ENCODE measurements at places on chromosomes 6 and 20.

GRCh38 chr6:92117800-92118199, 1301.6 kb downstream of the EPHA7 start:
- DNase-seq, result no peak

GRCh38 chr6:169832247-169832948, 81.0 kb downstream of the ERMARD start:
- DNase-seq, result no peak

DNA sequence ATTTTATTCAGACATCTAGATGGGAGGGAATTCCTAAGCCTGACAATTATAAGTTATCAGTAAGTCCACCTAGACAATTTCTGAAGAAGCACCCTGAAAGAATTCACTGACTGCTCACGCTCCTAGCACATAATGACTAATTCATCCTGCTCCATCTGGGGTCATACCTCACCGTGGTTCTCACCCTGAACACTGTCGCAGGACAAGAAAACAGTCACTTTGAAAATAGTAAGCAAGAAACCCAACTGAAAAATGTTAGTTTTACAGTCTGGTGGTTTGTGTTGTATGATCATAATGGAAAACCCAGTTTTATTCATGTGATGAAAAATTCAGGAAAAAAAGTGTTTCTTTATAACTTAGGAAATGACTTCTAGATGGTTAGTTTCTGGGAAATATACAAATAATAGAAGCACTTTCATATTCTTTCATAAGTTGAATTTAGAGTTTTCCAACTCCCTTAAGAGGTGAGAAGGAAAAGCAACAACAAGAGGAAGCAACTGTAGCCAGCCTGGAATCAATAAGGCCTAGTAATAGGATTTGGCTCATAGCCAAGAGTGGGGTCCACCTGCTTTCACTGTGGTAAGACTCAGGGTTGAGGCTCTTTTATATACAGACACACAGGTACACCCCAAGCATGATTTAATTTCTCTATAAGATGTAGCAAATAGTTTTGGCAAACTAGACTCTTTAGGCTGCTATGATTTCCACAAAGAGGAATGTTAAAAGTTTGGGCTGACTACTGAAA, 94.1 kb downstream of the HIVEP2 start:
- no peak for DNase-seq

DNA sequence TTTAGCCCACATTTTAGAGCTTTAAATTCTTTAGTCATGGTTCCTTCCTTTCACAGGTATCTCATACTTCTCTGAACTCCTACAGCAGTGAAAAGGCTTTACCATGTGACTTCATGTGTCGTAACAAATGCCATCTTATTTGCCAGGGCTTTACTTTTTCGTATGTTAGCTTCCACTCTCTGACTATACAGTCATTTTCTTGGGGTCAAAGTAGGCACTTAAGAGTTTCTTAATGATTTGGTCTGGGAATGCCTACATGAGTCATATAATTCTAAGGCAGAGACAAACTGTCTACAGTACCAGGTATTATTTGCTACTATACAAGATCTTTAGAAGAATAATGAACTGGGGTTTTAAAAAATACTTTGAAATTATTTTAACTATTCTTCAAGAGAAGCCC, 15.0 kb downstream of the RAB23 start:
- no peak for DNase-seq

DNA sequence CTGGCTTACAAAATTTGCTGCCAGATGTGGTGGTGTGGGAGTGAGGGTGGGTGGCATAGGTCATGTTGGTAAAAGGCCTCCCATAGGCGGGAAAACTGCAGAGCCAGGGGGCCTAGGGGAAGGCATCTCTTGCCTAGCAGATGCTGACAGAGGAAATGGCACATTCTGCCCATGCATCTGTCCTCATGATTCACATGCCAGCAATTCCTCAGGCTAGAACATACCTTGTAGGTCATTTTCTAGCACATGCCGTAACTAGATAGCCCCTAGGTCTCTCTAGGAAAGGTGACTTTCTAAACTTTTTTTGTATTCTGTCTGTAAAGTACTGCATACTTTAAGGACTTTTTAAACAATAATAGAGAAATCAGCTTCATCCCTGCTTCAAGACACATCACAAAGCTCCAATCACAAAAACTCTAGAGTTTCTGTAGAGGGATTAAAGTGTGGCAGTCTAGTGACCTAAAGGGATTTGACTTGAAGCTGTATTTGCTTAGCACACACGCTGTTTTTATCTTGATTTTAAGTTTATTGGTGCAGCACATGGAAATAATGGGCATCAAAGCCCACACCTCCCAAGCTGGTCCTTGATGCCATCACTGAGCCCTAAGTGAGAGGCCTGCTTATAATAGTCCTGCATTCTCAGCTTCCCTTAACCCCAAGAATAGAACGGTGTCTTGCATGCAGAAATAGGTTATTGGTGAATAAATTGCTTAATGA, 55.2 kb downstream of the ANKEF1 start:
- DNase-seq, result no peak

DNA sequence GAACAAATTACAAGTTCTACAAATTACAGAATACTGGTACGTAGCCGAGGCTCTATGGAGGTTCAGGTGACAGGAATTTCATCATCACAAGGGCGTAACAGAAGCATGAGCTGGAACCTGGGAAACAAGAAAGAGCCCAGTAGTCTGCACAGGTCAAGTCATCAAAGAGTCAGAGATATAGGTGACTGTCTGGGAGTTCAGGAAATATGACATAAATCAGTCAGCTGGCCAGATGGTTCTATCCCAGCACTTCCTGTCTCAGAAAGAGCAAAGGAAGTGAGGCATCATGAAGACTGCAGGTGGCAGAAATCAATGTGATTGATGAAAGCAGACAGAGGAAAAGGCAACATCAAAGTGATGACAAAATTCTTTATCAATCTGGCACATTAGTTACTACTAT, 23.3 kb downstream of the MYCT1 start:
- DNase-seq, result peak; percentile 24

- DNase-seq, result no peak
Observed at GRCh38 chr6:8969747-8970146, 534.4 kb upstream of the SLC35B3 start.

DNA sequence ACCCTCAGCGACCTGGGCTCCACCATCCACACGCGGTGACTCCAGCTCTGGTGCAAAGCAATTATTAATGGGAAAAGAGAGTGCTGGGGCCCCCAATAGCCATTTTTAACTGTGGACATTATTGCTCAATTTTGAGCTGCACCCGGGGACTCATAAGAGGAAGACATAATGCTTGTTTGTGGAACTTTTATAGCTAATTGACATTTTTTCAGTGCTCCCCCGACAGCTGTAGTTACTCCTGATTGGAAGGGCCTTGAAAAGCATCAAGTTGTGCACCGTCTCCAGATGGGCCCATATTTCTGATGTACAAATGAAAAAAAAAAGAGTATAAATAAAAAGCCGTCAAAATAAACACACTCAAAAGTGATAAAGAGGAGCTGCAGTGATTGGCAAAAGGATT, 327.0 kb downstream of the KIF16B start:
- DNase-seq, result no peak

DNA sequence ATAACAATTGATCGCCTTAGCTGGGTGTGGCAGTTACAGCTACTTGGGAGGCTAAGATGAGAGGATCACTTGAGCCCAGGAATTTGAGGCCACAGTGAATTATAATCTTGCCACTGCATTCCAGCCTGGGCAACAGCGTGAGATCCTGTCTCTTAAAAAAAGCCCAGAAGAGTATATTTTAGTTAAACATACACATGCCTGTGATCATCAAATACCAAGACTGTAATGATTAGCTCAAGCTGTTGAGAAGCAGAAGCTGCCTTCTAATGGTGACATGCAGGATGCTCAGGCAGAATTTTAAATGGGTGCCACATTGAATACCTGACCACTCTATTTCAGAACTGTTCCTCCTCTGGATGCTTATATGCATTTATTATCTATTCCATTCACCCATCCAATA, 8.9 kb upstream of the TMEM14A start:
- no peak for DNase-seq

DNA sequence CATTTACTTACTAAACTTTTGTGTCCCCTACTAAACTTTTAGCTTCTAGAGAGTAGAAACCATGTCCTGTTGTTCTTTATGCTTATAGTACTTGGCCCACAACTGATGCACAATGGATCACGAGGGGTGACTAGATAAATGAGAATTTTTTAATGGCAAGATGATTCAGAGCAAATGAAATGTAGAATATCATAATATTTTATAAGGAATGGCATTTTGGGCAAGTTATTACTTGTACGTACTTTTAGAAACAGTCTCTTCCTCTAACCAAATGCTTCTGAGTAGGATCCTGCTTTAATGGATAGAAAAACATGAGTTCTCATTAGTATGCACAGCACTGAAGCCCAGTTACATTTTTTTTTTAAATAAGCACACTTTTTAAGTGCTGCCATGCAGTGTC, 336.3 kb downstream of the NRN1 start:
- no peak for DNase-seq

- DNase-seq, result no peak
Observed at GRCh38 chr20:2390951-2391675, 10.4 kb downstream of the TGM6 start.

- peak; percentile 97 for DNase-seq
Observed at GRCh38 chr20:45963059-45964005, 8.7 kb downstream of the ZNF335 start.

DNA sequence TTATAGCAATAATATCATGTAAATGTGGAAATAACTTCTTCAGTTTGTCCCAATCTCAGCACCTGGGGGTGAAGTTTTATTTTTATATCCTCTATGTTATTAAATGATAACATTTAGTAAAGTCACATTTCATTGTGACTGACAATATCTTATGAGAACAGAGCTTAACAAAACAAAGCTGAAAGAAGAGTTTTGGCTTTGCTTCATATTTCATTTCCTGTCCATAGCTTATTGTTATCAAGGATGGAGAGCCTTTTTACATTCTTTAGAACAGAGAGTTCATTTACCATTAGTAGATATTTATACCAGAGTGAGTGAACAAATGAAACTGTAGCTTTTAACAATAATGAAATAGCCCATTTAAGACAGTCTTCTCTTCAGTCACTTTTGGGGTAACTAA, 231.9 kb upstream of the SGK1 start:
- no peak for DNase-seq

GRCh38 chr6:163348789-163349680, 65.5 kb upstream of the QKI start:
- no peak for DNase-seq

DNA sequence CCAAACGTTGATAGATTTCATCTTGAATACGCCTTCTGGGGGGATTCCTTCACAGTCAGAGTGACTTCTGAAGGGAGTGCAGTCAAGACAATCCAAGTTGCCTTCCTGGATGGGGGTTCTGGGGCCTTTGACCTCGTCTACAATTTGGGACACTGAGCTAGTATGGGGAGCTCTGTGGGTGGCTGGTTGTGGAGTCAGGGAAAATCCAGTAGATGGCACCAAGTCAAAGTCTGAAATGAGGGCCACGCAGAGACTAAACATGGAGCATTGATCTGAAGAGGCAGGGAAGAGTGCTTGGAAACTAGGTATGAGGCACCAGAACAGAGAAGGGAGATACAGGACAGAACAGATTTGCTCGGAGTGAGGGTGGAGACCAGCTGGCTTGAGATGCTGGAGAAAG, 43.6 kb upstream of the CCN6 start:
- peak; percentile 32 for DNase-seq

GRCh38 chr20:11912013-11912658, 5.6 kb upstream of the BTBD3 start:
- DNase-seq, result no peak

DNA sequence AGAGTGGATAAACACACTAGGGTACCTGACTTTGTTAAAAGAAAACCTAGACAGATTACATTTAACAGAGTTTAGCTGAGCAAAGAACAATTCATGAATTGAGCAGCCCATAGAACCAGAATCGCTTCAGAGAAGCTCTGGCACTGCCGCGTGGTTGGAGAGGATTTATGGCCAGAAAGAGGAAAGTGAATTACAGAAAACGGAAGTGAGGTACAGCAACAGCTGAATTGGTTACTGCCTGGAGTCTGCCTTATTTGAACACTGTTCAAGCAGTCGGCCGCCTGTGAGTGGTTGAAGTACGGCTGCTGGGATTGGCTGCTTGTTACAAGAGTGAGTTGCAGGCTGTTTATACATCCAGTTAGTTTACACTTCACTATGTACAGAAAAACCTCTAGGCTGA, 253.8 kb upstream of the CDYL start:
- DNase-seq, result no peak

- no peak for DNase-seq
Observed at GRCh38 chr6:2973676-2974075, 2.3 kb upstream of the SERPINB6 start.

DNA sequence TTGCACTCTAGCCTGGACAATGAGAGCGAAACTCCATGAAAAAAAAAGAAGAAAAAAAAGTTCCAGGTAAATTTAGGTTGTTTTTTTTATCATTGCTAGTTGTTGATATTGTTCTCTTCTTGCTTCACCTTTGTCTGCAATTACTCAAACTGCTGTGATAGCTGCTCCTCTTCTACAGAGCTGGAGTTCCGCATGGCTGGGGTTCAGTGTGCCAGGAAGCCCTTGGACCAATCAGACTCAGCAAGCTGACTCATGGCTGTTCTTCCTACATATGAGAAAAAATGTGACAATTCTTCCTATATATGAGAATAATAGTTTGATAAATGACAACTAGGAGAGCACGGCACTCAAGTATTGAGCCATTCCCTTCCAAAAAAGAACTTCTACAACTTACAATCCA, 28.4 kb downstream of the DPPA5 start:
- no peak for DNase-seq

DNA sequence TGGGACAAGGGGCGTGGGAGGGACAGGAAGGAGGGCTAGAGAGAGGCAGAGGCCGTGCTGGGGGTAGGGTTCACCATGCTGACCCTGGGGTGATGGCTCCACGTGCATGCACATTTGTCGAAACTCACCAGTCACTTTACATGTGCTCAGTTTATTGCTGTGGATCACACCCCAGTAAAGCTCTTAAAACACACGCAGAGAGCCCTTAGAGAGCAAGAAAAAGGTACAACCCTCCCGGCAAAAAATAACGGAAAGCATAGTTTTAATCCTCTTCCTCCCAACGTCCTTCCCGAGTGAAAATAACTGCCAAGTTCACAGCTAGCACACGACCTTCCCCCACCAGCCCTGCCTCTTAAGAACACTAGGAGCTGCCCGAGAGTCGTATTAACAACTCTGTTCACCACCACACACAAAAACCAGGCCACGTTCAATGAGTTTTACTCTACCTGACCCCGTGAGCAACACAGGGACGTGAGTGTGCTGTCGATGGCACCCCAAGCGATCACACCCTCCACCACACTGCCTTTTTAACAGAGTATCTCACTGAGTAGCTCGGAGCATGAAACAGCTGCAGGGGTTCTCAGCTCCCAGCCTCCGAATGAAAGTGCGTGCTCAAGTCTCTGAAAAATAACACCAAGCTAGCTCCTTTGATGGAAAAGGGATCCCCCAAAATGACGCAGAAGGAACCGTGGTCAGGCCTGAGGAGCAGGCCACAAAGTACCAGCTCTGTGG, 39.7 kb downstream of the TAF4 start:
- no peak for DNase-seq

GRCh38 chr6:32176476-32177182, 745 bp upstream of the AGPAT1 start:
- peak; percentile 48 for DNase-seq

- no peak for DNase-seq
Observed at GRCh38 chr6:24584382-24584720, 61.6 kb downstream of the KIAA0319 start.

- DNase-seq, result no peak
Observed at GRCh38 chr6:164749221-164750064, 560.0 kb downstream of the C6orf118 start.

Data from SW480 (cell line).